ENCODE measurements at places on chromosomes 2 and 18. TPM values are rescaled to one million over a fixed set of nuclear protein-coding genes. Genes with fewer than 3 reads are reported as not detected.

The CCDC121 gene
- total RNA-seq, result 5.6 TPM

The FAHD2B gene
- total RNA-seq, result 31.8 TPM

- peak overlapping the region; percentile 87 for H3K27ac ChIP-seq
- H3K27me3 ChIP-seq, result peaks cover 76% of the 10 kb centered on the region
- H3K4me1 ChIP-seq, result peaks cover 28% of the 10 kb centered on the region
- peaks cover 5% of the 10 kb centered on the region for H3K36me3 ChIP-seq
- DNase-seq, result peak; percentile 70
Measured at GRCh38 chr2:218883491-218884490, 3.1 kb downstream of the WNT10A start.

DNA sequence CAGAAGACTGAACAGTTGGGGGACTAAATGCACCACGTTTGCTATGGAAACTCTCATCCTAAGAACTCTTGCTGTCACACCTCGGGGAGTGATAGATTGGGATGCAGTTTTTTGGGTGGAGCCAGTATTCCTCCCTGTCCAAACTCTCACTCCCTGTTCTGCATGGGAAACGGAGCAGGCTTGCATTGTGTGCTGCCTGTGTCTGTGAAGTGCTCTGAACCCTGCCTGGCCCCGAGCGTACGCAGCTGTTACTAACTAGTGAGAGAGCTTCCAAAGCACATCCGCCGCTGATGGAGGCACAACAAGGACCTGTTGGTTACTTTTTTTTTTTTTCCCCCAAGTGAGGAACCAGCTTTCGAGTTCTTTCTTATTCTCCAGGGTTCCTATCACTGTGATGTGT is 195.5 kb downstream of the ANAPC1 start:
- no peaks in the 10 kb centered on the region for H3K36me3 ChIP-seq
- no peak for DNase-seq
- H3K27me3 ChIP-seq, result no peaks in the 10 kb centered on the region
- H3K4me3 ChIP-seq, result no peak overlapping the region

DNA sequence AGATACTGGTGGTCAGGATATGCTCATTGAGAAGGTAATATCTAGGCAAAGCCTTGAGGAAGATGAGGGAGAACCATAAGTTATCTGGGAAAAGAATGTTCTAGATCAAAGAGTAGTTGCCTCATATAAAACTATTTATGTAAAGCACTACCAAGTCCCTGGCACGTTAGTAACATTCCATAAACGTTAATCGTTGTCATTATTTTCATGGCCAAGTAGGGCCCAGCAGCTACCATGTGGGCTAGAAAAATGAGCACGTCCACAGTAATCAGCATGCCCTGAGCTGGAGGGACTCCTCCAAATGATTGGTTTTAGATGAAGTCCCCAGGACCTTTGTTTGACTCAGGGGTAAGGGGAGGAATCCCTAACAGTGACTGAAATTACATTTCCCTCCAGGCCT is 32.7 kb upstream of the AFTPH start:
- peaks cover 3% of the 10 kb centered on the region for H3K27me3 ChIP-seq
- no peak overlapping the region for H3K4me3 ChIP-seq
- H3K27ac ChIP-seq, result no peak overlapping the region
- H3K36me3 ChIP-seq, result no peaks in the 10 kb centered on the region
- no peak for DNase-seq
